NCI-H524 treated with DMSO at 0.1 percent for 48 hours (cell line): ENCODE measurements at places on chromosomes 2 and 18.
A peak's percentile ranks its signal among the peaks of the same experiment; 100 is the strongest.

DNA sequence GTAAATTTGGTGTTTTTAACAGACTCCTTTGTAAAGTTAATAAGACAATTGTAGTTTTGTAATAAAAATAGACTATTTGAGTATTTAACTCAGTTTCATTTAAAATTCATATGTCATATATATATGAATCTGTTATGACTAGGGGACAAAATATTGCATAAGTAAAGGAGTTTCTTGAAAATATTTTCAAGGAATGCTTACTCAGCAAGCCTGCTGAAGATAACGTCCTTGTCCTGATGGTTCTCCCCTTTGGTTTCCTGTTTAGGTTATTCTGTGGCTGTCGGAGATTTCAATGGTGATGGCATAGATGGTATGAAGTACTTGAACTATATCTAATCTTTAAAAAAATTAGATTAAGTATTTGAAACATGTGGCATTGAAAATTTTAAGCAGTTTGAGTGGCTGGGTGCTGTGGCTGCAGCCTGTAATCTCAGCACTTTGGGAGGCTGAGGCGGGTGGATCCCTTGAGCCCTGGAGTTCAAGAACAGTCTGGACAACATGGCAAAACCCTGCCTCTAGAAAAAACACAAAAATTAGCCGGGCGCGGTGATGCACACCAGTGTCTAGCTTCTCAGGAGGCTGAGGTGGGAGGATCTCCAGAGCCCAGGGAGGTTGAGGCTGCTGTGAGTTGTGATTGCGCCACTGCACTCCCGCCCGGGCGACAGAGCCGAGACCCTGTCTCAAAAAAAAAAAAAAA lies 47.1 kb downstream of the ITGAV start:
- DNase-seq, result peak; percentile 12

- DNase-seq, result no peak
Observed at GRCh38 chr2:133642791-133643191, 74.5 kb upstream of the NCKAP5 start.

- DNase-seq, result peak; percentile 30
Observed at GRCh38 chr2:235614176-235614860, 120.5 kb downstream of the AGAP1 start.

DNA sequence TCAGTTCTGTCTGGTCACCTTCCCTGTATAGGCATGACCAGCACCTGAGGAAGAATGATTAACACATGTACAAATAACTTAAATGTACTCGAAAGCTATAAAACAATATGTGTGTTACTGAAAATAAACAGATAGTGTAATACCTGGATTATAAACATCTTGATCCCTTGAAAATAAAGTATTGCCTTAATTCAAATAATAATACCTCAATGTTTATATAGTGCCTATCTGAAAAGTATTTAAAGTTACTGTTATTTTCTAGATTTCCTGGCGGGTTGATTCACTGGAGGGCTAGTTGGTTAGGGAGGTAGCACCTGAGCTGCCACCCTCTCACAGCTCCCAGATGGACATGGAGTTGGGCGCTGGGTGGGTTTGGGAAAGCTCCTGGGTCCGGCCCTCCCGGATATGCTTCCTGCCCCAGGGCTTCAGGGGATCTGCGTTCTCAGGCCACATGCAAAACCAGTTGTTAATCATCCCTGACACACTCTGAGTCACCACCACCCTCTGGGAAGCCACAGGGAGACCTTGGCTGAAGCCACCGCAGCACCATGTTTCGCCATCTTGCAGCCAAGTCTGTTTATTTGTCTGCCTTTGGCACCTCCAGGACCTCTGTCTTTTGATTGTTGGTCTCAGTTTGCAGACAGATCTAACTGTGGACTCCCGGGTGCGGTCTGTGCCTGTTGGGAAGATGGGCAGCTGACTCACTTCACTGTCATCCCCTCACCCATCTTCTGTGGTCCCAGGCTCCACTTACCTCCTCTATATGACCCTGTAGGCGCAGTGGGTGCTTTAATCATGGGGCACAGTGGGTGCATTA lies 35.3 kb downstream of the RAB31 start:
- no peak for DNase-seq

DNA sequence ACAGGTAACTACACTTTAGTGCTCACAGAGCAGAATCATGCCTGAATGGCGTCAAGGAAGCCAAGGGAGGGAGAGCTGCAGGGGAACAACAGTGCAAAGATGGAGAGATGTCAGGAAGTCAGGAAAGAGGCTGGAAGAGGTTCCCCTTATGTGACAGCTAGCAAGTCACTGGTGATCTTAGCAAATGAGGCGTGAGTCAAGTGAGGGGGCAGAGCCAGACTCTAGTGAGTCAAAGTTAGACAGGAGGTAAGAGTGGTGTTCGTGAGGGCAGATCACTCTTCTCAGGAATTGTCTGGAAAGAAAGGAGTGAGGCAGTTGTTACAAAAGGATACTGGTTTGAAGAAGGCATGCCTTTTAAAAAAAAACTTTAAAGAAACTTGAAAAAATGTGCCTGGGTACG lies 87.1 kb downstream of the MEP1B start:
- DNase-seq, result no peak

DNA sequence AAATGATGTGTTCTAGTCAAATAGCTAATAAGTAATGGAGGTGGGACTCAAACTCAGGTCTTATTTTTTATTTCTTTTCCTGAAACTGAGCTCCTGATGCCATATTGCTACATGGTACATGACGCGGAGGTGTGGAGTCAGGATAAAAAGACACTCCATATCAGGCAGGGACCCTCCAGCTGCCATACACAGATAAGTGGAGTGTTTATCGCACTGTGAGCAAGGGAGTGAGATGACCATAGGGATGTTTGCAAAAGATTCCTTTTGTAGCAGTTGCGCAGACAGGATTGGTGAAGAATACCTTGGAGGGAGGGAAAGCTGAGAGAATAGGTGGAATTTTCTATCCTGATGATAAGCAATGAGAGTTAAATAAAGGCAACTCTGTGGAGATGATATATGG lies 657.2 kb downstream of the RNF144A start:
- no peak for DNase-seq

- DNase-seq, result no peak
Observed at GRCh38 chr2:28403370-28403956, 10.8 kb downstream of the FOSL2 start.

DNA sequence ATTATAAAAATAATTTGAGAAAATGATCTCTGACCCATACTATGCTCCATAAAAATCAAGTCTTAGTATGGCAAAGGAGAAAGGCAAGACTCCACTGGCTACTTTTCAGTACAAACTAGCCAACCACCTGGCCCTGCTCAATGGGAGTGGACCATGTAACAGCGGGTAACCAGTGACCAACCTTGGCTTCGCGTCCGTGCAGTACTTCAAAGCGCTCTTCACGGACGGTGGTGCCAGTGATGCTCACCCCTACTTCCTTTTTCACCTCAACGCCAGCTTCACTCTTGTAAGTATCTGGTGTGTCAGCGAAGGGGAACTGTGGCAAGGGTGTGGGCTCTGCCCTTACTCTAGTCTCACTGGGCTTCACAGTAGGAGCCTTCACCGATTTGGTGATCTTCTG lies 23.3 kb downstream of the TTN start:
- DNase-seq, result no peak

GRCh38 chr2:183998797-183999190 lies 599.5 kb upstream of the ZNF804A start:
- no peak for DNase-seq

- no peak for DNase-seq
Observed at GRCh38 chr2:127175751-127176354, 44.2 kb downstream of the CYP27C1 start.

- peak; percentile 25 for DNase-seq
Observed at GRCh38 chr2:57698935-57699449, 347.6 kb upstream of the VRK2 start.

DNA sequence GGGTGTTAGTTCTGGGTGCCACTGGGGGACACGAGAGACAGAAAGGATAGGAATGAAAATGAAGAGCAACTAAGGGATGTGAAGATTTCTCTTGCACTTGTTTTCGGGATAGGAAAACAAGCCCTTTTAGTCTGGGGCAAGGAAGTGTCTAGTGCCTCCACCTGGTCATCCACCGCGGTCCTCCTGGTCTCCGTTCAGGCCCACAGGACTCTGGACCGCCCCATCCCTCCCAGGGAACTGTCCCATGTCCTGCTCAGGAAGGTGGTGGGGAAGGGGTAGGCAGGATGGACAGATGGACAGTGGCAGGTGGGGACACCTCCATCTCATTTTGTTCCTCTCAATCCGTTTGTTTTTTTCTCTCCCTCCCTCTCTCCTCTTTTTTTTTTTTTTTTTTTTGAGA lies 45.9 kb downstream of the AGAP1 start:
- DNase-seq, result no peak

- DNase-seq, result peak; percentile 12
Observed at GRCh38 chr2:173708806-173709205, 256.4 kb downstream of the SP3 start.

- DNase-seq, result no peak
Observed at GRCh38 chr18:23703987-23704384, 14.7 kb downstream of the LAMA3 start.
